Cardiac atrium fibroblast (primary cell): ENCODE measurements at places on chromosomes 12 and 14. TPM values are rescaled to one million over a fixed set of nuclear protein-coding genes. Genes with fewer than 3 reads are reported as not detected.

Gene KRT83
- not detected in 2 replicates for total RNA-seq

Gene PLD4
- not detected in 2 replicates for total RNA-seq

Gene LRRIQ1
- total RNA-seq, result not detected in 2 replicates

Gene CDH24
- total RNA-seq, result 3.2 and 4.1 TPM in 2 replicates

Gene DIO2
- total RNA-seq, result 4.0 and 12.5 TPM in 2 replicates

Gene P2RX7
- not detected in 2 replicates for total RNA-seq

Gene ADGRD1
- total RNA-seq, result 5.1 and 14.7 TPM in 2 replicates

Gene VSIG10
- 4.9 and 7.2 TPM in 2 replicates for total RNA-seq

Gene NGB
- not detected in 2 replicates for total RNA-seq

Gene NID2
- 394 and 648 TPM in 2 replicates for total RNA-seq

Gene RPGRIP1
- total RNA-seq, result not detected in 2 replicates

Gene FAR2
- total RNA-seq, result 3.2 and 15.2 TPM in 2 replicates

Gene DUSP6
- total RNA-seq, result 80.2 and 149 TPM in 2 replicates

Gene SYNDIG1L
- total RNA-seq, result not detected in 2 replicates

Gene OTUB2
- 1.5 and 2.3 TPM in 2 replicates for total RNA-seq

Gene EEF1AKMT3
- 8.7 and 14.6 TPM in 2 replicates for total RNA-seq

Gene ATP2B1
- 18.8 and 23.5 TPM in 2 replicates for total RNA-seq

Gene SYCP3
- total RNA-seq, result not detected in 2 replicates

Gene KRT74
- not detected in 2 replicates for total RNA-seq

Gene CCDC175
- total RNA-seq, result not detected in 2 replicates

Gene B3GNT4
- 1.9 and 2.5 TPM in 2 replicates for total RNA-seq

Gene KCNK10
- total RNA-seq, result not detected in 2 replicates

Gene DNAL1
- total RNA-seq, result 7.8 and 9.6 TPM in 2 replicates

Gene C14orf132
- 2.0 and 3.7 TPM in 2 replicates for total RNA-seq

Gene TGM1
- 0.16 and 0.72 TPM in 2 replicates for total RNA-seq

Gene PRB2
- not detected in 2 replicates for total RNA-seq

Gene DMAC2L
- 3.8 and 10.0 TPM in 2 replicates for total RNA-seq

Gene TEX52
- not detected in 2 replicates for total RNA-seq

Gene LRIG3
- 4.0 and 15.1 TPM in 2 replicates for total RNA-seq

Gene METTL1
- 11.8 and 16.6 TPM in 2 replicates for total RNA-seq

Gene BRMS1L
- total RNA-seq, result 1.8 and 3.6 TPM in 2 replicates

Gene IL23A
- 1.6 TPM in 1 of 2 replicates, not detected in the other for total RNA-seq

Gene CTSG
- not detected in 2 replicates for total RNA-seq

Gene TDRD9
- total RNA-seq, result 0.97 and 1.8 TPM in 2 replicates

Gene TIMELESS
- total RNA-seq, result 4.2 and 4.4 TPM in 2 replicates

Gene PLEKHD1
- total RNA-seq, result not detected in 2 replicates

Gene GNPNAT1
- 20.2 and 28.0 TPM in 2 replicates for total RNA-seq

Gene MFAP5
- total RNA-seq, result 13.0 and 22.7 TPM in 2 replicates

Gene APOF
- total RNA-seq, result not detected in 2 replicates

Gene SDR9C7
- total RNA-seq, result not detected in 2 replicates
